ENCODE measurements at places on chromosomes 2 and 18. TPM values are rescaled to one million over a fixed set of nuclear protein-coding genes. Genes with fewer than 3 reads are reported as not detected.
A peak's percentile ranks its signal among the peaks of the same experiment; 100 is the strongest.

DNA sequence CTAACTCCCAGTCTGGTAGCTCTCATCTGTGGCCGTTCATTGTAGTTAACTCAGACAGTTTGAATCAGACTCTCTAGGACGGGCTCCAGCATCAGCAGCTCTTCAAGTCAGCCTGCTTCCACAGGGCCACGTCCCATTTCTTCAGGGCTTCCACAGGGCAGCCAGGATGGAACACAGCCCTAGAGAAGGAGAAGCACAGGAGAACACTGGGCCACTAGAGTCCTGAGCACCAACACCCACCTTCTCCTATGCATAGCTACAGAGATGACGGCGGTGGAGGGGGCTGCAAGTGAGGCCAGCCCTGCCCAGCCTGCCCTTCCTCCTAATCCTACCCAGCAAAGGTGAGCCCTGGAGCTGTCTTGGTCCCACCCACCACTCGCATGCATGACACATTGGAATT, 10.2 kb upstream of the TEX261 start:
- no peak for DNase-seq

DNA sequence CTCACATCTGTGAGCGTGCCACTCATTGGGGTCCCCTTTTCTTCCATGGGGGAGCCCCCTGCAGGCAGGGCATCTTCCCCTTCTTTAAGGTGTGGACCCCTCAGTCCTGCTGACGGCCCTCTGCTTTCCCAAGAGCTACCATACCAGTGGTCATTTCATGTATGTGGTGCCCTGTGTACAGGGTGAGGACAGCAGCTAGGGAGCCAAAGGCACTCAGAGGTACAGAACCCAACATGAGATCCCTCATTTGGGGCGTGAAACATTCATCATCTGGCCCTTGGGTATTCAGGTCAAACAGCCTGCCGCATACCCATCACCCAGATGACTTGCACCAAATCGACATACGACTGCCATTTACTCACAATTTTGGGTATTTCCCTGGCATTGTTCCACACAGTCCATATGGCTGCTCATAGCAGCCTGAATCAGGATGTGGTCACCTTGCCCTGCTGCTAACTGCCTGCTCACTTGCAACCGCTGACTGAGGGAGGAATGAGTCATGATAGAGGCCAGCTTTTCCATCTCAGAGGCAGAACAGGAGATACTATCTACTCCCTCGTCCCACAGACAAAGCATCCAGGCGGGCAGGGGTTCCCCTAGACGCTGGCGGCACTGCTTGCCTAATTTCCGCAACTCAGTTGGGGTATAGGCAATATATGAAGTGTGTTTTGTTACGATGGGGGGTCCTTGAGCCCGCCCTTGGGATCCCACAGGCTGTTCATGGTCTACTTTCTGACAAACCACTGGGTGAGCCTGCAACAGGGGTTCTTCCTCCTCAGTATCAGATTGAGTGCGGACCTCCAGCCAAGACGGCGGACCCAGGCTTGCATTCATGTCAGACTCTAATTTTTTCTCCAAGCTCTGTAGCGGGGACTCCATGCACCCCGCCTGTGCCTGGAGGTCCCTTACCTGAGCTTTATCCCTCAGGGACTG, 228.6 kb downstream of the SATB2 start:
- no peak for DNase-seq

DNA sequence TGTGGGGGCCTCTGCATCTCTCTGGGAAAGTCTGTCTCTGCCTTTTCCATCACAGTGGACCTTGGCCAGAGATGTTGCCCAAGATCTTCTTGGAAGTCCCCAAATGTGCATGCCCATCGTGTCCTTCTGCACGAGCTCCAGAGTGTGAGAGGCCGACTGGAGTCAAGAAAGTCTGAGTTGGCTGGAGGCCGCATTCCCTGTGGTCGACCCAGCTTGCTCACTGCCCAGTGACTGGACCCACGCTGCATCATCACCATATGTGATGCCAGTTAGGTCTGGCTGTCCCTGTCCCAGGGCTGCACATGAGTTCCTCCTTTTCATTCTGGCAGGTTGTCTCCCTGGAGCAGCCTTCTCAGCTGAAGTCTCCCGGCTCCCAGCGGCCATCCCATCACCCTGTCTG, 93.8 kb downstream of the ARL4C start:
- no peak for DNase-seq

DNA sequence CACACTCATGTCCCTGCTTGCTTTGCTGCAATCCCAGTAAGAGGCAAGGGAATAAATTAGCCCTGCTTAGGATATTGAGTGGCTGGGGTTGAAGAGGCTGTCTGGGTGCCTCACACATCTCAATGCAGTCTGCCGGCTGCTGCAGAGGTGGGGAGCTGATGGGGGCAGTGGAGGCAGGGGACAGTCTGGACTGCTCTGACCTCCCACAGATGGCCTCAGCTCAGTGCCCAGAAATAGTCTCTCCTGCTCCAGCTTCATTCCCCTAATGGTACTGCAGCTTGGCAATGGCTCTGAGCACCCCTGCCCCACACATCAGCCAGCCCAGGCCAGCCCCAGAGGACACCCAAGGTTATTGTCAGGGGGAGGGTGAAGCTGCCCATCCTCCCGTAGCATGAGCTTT, 21.5 kb upstream of the TNS1 start:
- peak; percentile 9 for DNase-seq

The DCDC2C gene
- not detected for total RNA-seq

Data from uterus (tissue), 4 donors.